ENCODE measurements at places on chromosomes 1 and 21.

GRCh38 chr1:212542761-212543187 is 65.8 kb upstream of the ATF3 start:
- no peak for DNase-seq

DNA sequence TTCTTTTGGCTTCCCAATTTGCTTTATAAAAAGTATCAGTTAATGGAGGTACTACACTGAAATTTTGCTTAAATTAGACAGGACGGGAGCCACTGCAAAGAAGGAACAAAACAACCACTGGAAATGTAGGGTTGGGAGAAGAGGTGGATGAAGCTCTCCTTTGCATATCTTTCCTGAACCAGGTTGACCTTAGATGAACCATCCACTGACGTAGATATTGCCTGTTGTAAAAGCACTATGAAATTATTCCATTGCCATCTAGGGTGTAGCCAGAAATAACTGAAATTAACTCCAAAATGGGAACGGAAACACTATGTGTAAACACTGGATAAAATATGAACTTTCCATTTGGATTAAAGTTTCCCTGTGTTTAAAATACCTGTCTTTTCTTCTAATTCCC is 1.2 kb upstream of the ABL2 start:
- DNase-seq: no peak

DNA sequence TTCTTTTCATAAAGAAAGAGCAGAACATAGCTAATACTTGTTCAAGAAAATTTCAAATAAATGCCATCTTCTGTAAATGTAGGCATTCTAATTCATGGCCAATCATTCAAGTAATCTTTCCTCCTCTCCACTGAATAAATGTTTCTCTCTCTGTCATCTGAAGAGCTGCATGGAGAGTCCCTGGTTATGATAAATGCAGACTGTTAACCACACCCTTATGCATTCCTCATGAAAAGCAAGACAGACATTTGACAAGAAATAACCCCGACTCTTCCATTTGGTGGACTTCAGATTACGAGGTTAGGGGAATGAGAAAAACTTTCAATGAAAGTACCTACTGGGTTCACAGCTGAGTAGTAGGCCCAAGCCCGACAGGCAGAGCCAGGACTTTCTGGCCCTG is 44.7 kb upstream of the SLC19A2 start:
- DNase-seq: no peak

DNA sequence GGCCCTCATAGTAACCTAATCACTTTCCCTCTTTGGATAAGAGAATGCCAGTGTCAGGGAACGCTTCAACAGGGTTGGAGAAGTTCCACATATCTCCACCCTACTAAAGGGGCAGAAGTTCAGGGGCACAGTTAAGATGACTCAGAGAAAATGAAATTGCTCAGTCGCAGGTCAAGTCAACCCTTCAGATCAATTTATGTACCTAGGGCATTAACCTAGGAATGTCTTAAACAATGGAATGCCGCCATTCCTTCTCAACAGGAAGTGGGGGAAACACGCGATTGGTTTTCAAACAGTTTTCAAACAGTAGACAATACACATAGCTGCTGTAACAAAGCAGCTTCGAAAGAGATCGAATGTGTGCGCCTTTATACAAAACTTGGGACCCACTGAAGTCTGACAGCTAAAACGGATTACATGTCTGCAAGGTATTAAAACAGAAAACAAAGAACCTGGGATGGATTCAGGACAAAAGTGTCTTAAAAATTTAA is 897 bp downstream of the SLC25A24 start:
- DNase-seq: no peak

Data from activated CD4-positive, alpha-beta T cell treated with anti-CD3 and anti-CD28 coated beads, Interleukin-2, Interleukin-4, amounts not matched to agents 100 ng/mL and 50 ng/mL, durations not matched to agents 16 hours and 8 hours (primary cell).